ENCODE measurements at places on chromosomes 1 and 21.

DNA sequence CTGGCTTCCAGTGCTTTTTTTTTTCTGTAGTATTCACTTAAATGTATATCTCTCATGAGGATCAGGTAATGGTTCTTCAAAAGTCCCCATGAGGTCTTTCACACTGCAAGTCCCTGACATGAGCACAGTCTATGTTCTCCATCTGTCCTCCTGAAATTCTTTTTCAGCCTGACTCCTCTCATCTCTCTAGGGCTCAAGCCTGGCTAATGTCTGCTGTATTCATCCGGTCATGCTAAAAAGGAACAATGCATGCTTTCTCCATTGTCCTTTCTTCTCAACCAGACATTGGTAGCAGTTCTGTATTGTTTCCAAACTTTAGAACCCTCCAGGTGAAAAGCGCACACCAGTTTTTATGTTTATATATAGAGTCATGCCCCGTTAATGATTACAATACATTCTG lies 368.3 kb upstream of the OLFM3 start:
- DNase-seq, result no peak

- DNase-seq, result no peak
Observed at GRCh38 chr1:228863776-228864175, 128.5 kb downstream of the RHOU start.

GRCh38 chr1:158335213-158335532 lies 3.8 kb upstream of the CD1B start:
- no peak for DNase-seq

DNA sequence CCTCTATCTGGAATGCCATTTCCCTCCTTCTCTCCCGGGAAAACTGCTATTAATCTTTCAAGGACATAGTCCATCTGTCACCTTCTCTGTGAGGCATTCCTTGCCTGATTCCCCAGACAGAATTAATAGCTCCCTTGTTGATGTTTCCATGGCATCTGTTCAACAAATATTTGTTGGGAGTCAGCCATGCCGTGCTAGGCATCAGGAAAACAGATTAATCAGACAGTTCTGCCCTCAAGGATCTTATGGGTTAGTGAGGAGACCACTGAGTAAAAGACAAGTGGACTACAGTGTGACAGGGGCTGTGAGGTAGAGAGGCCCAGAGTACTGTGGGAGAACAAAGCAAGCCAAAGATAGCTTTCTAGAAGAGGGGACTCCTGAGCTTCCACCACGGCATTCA lies 11.4 kb upstream of the MAGOH start:
- DNase-seq, result no peak
